ENCODE measurements at places on chromosomes 1 and 21.

DNA sequence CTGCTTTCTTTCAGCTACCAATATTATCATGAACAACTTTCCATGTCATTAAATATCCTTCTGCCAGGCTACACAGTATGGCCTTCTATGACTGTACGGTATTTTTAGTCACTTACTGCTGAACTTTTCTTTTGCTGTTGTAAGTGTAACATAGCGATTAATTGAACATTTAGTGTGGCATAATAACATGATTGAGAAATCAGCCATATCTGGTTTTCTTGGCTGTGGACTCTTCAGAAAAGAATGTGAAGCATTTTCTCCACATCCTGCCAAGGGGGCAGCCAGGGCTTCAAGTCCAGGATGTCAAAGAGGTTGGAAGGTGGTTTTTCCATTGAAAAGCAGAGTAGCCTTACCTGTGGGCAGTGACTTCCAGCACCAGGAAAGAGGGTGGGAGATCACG, 8.8 kb upstream of the AHCYL1 start:
- DNase-seq: no peak

GRCh38 chr21:33362044-33362555, 37.3 kb downstream of the IFNAR1 start:
- DNase-seq: peak; percentile 76

DNA sequence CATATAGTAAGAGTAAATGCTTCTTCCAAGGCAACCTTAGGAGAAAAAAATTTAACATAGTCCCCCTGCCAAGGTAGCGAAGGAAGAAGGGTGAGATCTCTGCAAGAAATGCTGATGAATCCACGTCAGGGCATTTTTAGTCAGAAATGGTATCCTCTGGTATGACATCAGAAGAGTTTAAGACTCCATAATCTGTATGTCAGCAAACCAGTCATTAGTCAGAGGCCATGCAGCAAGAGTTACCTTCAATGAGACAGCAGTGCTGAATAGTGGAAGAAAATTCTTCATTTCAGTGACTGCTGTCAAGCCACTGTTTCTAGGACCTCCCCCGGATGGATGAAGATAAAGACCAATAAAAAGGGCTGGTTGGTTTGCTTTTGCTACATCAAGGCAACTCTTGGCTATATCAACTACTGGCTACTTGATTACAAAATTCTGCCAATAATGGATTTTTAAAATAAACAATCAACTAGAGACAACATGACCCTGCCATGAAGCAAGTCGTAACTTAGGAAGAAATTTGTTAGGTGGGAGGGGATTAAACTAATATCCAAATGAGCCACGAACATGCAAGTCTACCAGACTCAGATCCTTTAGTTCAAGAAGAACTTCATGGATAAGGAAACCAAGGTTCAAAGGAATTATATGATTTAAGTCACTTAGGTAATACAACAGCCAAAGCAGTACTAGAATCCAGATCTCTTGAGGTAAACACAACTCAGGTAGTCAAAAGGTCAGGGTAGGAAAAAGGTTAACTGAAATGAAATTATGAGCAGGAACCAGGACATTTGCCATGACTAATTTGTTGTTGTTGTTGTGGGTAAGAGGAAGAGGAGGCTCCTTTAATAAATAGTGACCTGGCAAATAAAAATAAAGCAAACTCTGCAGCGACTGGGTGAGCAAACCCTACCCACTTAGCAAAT, 25.6 kb upstream of the GUCA2A start:
- DNase-seq: no peak

DNA sequence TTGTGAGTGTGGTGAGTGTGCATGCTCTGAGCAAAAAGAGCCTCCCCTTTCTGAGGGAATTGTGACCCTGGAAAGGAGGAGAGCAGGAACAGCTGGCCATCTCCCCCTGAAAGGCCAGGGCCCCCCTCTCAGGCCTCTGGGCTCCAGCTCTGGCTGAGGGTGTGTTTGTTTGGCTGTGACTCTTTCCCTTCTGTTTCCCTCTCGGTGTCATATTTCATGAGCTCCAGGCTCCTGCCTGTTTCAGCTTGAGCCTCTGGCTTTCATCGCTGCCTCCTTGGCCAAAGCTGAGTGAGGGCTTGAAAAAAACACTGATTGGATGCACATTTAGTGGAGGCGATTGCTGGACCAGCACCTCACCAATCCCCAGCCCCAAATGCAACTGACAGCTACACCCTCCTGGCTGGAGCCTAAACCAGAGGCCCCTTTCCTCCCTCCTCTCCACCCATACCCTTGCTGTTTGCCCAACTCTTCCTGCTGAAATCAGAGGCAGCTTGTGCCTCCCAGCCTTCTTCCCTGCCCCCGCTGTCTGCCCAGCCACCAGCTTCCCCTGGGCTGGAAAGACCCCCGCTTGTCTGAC, 64.1 kb downstream of the DDR2 start:
- no peak for DNase-seq

GRCh38 chr21:45026826-45027225, 47.6 kb upstream of the ADARB1 start:
- DNase-seq: no peak

DNA sequence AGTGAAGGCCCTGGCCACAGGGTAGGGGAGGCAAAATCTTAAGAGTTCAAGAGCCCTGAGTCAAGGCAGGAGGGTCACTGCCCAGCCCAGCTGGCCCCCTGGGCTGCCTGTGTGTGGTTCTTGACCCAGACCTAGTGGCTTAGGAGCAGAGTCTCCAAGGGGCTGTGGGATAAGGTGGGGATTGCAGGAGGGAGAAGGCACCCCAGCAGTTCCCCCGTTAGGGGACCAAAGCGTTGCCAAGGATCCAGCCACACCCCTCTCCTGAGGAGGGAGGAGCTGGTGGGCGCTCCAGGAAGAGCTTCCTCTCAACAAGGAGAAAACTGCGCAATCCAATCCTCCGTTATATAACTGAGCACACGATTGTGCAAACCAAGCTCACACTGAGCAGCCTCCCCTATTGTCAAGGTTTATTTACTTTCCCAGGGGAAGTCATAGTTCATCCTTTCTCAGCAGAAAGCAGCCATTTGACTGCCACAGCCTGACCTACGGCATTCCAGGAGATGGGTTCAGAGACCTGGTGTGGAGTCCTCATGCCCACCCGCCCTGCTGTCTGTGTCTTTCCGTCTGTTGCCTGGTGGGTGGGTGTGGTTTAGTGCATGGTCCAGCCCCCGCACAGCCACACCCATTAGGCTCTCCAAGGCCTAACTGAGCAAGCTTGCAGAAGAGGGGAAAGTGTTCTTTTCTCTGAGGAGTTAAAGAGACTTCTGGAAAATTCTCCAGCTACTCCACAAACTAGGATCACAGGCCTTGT, 3.5 kb downstream of the EPHX1 start:
- DNase-seq: no peak

DNA sequence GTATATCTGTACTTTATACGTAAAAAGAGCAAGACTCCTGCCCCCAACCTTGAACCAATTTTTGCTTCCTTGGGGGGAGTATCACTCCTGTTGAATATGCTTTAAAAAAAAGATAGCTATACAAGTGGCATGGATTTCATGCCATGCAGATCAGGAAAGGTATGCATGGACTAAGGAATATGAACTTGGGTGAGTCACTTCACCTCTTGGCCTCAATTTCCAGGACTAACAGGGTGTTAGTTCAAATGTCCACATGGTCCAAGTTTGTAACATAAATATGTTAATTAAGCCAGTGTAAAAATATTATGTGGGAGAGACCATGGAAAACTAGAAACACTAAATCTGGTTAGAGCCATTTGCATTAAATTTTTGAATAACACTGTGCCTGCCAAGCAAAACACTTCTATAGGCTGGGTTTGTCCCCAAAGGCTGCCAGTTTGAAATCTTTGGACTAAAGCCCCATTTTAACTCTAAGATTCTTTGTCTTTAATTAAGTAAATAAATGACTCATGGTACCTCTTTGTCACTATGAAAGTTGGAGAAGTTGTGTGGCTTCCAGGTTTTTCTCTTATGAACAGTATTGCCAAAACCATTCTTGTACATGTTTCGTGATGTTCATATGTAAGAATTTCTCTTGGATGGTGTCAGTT, 33.1 kb downstream of the FAM177B start:
- DNase-seq: no peak

DNA sequence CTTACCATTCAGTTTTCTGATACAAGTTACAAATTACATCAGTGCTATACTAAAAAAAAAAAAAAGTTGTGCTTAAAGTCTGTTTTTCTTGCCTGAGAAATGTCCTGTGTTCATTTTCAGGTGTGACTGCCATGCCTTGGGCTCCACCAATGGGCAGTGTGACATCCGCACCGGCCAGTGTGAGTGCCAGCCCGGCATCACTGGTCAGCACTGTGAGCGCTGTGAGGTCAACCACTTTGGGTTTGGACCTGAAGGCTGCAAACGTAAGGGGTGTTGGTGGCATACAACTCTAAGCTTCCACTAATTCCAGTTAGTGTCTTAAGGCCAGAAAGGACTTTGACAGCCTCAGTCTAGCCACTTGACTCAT, 60.1 kb upstream of the LAMC2 start:
- DNase-seq: no peak

- DNase-seq: no peak
These were observed 194.2 kb downstream of the SIPA1L2 start for GRCh38 chr1:232435729-232436128.

GRCh38 chr1:16315437-16315836, 36.8 kb downstream of the FBXO42 start:
- no peak for DNase-seq

- no peak for DNase-seq
These were observed 59.5 kb upstream of the ADARB1 start for GRCh38 chr21:45014747-45015468.

- no peak for DNase-seq
These were observed 21.6 kb downstream of the C2CD2 start for GRCh38 chr21:41932191-41932575.

DNA sequence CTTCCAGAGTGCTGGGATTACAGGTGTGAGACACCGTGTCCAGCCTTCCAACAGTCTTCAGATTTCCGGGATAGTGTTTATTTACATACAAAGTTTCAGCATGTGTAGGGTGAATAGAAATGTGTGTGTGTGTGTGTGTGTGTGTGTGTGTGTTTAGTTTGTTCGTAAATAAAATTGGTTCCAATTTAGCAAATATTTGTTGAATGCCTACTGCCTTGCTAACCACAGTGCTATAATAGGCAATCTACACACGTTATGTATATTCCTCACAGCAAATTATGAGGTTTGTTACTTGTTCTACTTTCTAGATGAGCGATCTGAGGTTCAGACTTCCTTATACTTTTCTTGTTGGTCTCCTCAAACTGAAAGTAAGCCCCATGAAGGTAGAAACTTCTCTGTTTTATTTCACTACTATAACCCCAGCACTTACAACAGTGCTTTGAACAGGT, 32.8 kb upstream of the EPS15 start:
- no peak for DNase-seq

- DNase-seq: no peak
These were observed 402.5 kb downstream of the PTPRC start for GRCh38 chr1:199041173-199041914.

- DNase-seq: no peak
These were observed 29.6 kb upstream of the SLAMF9 start for GRCh38 chr1:159983681-159984080.

DNA sequence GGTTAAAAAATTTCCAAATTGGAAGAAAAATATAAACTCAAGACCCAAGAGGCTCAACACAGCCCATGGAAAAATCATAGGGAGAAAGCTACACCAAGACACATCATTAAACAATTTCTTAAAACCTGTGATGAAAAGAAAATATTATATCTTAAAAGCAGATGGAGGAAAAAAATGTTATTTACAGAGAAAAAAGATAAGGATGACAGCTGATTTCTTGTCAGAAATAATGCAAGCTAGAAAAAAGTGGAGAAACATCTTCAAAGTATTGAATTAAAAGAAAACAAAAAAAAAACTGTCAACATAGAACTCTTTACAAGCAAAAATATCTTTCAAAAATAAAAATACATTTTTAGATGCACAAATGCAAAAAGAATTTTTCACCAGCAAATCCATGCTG, 930.5 kb downstream of the ADGRL2 start:
- DNase-seq: no peak

DNA sequence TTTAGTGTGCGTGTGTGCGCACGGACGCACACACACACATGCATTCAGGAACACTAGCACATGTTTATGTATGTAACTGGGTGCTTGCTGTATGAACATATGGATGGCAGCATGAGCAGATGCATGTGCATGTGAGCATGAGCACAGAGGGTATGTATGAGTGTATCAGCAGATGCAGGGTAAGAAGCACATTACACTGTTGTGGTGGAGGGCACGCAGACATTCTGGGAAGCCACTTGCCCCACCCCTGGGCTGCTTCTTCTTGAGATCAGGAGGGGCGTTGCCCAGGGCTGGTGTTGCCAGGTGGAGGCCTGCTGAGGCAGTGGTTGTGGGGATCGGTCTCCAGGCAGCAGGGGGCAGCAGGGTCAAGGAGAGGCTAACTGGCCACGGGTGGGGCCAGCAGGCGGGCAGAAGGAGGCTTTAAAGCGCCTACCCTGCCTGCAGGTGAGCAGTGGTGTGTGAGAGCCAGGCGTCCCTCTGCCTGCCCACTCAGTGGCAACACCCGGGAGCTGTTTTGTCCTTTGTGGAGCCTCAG, 3.9 kb upstream of the P3R3URF start:
- no peak for DNase-seq

DNA sequence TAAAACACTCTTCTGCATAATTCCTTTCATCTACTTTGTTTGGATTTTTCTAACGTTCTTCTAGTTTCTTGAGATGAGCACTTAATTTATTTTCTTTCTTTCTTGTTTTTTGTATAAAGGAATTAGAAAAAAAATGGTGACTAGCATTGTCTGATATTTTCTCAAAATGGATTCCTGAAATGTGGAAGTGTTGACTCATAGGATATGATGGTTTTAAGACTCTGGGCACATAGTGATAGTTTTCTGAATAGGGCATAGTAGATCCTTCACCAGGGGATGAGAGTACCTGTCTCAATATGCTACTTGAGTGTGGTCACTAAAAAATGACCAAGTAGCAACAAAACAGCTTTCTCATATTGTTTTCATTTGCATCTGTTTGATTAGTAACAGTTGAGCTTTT, 100.9 kb downstream of the PEX14 start:
- no peak for DNase-seq
